ENCODE measurements at places on chromosomes 7 and 10.

- no peak for DNase-seq
These were observed 73.1 kb downstream of the CYP51A1 start for GRCh38 chr7:92061154-92061553.

DNA sequence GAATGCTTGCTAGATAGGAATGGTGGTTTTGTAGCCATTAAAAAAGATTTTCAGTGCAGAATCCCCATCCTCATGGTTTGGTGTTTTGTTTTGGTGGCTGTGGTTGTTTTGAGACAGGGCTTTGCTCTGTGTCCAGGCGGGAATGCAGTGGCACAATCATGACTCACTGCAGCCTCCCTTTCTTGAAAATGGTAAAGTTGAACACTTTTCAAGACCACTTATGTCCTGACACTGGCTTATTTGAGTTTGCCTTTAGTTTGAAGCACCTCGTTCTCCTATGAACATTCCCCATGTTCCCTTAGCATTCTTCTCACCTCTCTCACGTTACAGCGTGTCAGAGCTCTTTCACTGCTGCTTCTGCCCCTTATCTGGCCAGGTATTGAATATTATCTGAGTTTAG lies 140.1 kb downstream of the LRRC4 start:
- DNase-seq: no peak

DNA sequence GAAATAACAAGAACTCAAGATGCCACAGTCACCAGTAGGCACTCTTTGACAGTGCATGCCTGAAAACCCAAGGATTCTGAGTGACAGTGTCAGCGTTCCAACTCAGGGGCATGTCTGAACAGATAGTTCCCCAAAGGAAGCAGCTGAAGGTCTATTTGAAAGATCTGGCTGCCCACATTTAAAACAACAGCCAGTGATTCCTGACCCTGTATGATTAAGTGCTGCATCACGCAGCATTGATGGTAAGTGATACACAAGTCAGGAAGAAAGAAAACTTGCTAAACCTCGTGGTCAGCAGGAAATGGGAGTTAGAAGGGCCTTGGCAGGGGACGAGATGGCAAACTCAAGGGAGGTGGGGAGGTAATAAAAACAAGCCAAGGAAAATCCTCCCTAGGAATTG lies 1013.1 kb downstream of the TYW1 start:
- no peak for DNase-seq

DNA sequence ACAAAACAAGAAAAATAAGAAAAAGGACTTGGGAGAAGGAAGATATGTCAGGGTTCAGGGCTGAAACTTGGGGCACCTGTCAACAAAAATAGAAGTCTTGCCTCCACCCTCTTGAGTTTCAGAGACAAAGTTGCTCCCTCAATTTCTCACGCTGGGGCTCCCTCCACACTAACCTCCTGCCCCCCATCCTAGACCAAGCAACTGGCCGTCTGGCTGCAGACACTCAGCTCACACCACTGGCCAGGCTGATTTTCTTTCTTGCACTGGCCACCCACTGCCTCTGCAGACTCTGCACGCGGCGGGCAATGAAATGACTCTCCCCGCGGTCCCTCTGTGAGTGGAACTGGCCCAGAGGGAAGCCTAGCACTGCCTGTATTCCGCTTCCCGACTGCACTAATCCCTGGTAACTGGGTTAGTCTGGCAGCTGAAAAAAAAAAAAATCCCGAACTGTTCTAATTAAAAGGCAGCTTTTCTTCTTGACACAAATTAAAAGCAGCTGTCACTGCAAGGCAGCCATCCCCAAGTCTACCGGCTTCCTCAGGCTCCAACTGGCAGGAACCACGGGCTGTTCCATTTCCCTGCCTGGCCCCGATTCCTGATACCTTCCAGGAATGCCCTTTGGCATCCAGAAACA lies 83.5 kb downstream of the SPDYE5 start:
- DNase-seq: no peak

DNA sequence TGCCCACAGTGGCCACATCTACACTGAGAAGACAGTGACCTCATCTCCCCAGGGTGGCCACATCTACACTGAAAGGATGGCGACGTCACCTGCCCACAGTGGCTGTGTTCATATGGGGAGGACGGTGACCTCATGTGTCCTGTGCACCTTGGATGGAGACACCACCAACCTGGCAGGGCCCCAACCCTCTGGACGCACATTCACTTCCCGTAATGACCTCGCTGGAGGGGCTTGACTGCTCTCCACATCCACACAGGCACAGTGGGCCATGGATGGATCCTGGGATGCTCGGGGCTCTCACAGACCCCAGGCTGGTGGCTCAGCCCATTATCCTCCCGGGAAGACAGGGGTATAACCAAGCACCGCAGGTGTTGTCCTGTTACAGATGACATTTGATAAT lies 69.7 kb upstream of the BTBD16 start:
- DNase-seq: no peak

- DNase-seq: no peak
These were observed 6.2 kb downstream of the ATP6V0E2 start for GRCh38 chr7:149879766-149880637.

GRCh38 chr10:131072651-131073468 lies 238.7 kb downstream of the TCERG1L start:
- no peak for DNase-seq

DNA sequence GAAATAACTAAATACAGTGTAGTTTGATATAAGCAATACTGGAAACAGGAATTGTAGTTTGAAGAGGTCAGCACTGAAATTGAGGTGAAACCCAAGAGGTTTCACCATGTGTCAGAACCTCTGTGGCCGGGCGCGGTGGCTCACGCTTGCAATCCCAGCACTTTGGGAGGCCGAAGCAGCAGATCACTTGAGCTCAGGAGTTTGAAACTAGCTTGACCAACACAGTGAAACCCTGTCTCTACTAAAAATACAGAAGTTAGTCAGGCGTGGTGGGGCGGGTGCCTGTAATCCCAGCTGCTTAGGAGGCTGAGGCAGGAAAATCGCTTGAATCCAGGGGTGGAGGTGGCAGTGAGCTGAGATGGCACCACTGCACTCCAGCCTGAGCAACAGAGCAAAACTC lies 13.7 kb downstream of the AHCYL2 start:
- DNase-seq: no peak

- no peak for DNase-seq
These were observed 57.3 kb downstream of the HELLS start for GRCh38 chr10:94602729-94603515.

- no peak for DNase-seq
These were observed 297.3 kb upstream of the LYZL1 start for GRCh38 chr10:28991333-28992270.

DNA sequence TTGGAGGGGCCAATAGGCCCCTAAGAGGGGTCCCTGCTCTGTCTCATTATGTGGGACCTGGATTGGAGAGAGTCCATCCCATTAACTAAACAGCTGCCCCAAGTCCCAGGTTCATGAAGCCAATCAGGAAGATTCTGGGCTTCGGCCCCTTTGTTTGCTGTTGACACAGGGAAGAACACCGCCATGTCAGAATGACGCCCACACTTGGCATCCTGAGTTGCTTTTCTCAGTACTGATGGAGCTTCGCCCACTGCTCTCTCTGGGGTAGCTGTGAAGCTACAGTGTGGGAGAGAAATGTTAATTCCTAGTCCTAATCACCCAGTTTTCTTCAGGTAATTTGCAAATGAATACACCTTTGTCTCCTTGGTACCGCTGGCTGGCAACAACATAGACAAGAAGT lies 264.7 kb downstream of the GLRX3 start:
- DNase-seq: no peak

- no peak for DNase-seq
These were observed 17.6 kb downstream of the NUP205 start for GRCh38 chr7:135575296-135575695.

- DNase-seq: no peak
These were observed 131.2 kb upstream of the HDAC9 start for GRCh38 chr7:18364396-18364795.

GRCh38 chr7:158296798-158297104 lies 290.9 kb downstream of the PTPRN2 start:
- DNase-seq: no peak

- DNase-seq: no peak
These were observed 64.3 kb downstream of the ELAPOR2 start for GRCh38 chr7:86995052-86995725.

DNA sequence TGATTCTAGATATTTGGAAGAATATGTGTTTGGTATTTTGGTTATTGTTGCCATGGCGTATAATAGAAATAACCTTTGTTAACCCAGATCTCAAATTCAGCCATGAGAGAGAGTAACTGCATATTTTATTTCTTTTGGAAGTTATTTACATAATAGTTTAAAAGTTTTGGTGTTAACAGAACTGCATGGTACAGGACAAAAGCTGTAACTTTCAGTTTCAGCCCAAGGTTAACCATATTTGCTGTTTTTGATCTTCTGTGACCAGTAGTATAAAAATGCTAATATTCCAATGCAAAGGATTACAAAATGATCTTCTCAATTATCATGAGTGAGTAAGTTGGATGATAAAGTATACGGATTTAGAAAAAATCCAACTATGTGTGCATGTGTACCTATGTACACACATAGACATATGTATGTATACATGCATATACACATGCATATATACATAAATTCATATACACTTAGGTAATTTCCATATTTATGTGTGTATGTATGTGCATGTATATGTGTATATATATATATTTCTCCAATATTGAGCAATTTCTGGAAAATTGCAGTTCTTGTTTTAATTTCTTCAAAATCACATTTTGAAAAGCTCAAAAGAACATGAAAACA lies 38.0 kb upstream of the PIP4K2A start:
- DNase-seq: no peak

DNA sequence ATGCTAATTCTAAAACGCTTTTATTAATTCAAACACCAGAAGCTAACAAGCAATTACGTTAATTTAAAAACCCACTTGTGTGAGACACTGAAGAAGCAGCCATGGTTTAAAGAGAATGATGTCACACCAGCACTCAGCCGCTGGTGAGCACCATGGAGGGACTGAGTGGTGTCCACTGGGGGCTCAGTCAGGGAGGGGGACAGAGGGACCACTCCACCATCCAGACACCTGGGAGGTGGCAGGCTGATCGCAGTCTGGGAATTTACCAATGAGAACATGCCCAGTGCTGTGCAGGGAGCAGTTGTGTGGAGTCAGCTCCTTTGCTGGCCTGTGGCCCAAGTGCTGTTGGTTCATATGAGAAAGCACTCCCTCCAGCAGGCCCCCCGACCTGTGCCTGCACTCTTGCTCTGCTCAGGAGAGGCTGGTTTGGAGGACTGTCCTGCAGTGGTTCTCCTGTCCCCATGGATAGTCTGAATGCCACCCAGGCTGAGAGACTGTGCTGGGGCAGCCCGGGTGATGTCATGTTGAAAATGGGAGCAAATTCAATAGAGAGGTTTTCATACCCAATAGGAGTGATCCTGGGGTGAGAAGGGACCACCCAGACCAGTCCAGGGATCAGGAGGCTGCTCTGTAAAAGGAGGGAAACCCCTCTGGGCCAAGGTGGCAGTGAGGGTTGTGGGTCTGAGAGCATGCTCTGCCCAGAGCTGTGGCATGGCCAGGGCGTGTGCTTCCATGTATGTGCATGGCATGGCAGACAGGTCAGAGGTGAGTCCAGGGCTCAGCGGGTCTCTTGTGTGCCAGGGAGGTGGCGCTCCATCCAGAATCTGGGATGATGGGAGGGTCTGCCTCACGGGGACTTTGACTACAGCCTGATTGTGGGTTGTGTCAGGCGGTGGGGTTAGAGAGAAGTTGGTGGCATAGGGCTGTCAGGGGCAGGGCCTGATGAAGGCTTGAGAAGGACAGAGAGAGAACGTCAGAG lies 12.7 kb downstream of the ADCY1 start:
- no peak for DNase-seq

DNA sequence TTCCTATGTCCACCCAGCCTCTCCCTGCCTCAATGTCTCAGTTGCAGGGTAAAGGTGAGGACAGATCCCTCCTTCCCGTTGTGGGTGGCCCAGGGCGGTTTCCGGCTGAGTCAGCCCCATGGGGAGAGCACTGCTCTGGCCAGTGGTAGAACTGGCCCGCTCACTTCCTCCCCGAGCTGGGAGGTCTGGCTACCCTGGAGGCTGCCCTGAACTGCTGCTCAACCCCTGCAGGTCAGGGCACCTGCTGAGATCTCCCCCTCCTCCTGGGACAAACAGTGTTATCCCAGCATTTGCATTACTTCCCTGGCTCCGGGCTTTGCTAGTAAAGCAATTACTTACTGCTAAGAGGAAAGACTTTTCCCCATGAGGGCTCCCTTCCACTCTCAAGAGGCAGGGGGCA lies 21.4 kb upstream of the IMPDH1 start:
- DNase-seq: no peak

DNA sequence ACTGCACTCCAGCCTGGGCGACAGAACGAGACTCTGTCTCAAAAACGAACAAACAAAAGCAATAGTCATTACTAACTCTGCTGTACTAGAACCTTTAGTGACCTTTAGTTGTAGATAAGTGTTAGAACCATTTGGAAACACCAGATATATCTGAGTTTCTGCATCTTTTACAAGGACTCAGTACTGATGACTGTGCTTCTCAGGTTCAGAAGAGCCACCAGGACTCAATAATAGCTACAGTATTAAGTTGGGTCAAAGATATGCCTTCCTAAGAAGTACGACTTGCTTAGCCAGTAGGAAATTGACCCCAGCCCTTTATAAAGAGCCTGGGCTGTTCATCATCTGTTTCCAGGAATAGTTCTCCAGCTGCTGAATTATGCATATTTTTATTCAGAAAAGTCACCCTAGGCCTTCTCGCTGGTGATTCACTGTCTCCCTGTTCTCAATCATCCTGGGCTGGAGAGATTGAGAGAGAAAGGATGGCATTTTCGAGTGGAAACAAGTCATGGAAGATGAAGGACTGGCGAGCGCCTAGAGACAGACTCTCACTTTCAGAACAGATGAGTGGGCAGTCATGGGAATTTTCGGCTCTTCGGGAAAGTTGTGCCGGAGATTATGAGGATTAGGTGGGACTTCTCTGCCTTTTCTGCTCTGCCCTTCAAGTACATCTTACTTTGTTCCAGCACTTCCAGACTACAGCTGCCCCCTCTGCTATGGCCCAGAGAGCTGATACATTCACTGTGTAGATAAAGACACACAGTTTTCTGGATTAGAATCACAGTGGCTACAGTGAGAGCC lies 316.1 kb downstream of the CCDC3 start:
- DNase-seq: no peak

- no peak for DNase-seq
These were observed 12.3 kb upstream of the MYPN start for GRCh38 chr10:68096913-68097516.

- DNase-seq: no peak
These were observed 91.7 kb downstream of the CCDC3 start for GRCh38 chr10:12909836-12910185.

DNA sequence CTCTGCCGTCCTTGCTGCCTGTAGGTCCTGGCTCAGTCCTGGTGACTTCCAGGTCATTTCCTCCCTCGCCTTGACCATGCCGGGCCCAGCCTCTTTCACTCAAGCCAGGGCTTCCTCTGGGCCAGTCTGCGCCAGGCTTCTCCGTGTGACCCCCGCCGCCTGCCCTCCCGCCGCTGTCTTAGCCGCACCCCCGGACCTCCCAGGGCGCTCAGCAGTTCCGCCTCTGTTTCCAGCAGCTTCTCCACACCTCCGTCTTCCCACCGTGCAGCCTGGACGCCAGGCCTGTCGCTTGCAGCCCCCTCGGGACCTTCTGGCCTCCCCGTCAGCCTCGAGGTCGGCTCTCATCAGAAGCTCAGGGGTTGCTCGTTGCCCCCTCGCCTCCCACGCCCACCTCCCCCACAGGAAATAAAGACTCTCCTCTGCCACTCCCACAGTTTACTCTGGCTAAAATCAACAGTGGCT lies 123.0 kb upstream of the FZD8 start:
- no peak for DNase-seq
